ENCODE measurements at places on chromosomes 6 and 20.

DNA sequence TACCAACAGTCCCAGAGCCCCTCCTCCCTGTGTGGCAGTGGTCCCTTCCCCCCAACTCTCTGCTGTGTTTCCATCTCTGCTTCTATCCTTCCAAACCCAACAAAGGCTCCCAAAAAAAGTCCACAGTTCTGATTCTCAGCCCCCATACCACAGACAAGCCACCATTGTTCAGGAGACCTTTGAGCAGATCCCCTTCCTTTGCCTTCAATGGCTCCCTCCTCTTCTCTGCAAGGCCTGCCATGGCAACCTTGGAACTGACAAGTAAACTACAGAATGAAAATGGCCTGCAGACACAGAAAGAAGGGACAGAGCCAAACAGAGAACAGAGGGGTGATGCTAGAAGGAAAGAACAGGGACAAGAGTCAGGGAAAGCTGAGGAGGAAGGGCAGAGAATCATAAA lies 23.2 kb downstream of the OR2H2 start:
- DNase-seq, result no peak

- no peak for DNase-seq
These were observed 31.0 kb downstream of the GRM4 start for GRCh38 chr6:34114695-34115402.

DNA sequence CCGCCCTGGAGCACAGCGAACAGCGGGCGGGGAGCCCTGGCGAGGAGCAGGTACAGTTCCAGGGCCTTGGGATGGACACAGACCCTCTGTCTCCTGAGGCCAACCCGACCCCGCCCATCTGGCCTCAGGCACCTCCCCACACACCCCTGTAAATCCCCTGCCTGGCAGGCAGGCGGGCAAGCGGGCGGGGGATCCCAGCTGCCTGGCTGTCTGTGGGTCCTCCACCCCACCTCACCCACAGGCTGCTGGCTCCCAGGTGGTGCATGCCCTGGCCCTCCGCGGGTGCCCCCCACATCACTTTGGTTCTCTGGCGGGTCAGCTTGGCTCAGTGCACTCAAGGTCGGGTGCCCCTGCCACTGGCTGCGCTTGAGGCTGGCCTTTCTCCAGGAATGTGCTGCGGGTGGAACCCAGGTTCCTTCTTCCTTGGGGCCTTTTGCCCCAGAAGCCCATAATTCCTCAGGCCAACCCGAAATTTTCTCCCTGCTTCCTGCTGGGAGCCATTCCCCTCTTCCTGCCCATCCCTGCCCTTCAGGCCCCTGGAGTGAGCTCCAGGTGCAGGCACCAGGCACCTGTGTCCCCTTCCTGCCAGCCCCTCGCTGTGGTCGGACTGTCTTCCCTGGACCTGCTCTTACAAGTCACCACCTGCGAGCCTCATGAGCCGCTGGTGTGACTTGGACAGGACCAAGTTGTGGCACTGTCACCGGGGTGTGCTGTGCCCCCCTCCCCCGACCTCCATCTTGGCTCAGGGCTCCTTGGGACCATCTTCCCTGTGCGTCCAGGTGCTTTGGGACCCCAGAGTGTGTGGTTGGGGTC lies 5.3 kb upstream of the TNFRSF6B start:
- no peak for DNase-seq

GRCh38 chr20:45405571-45406259 lies 2.4 kb upstream of the DBNDD2 start:
- DNase-seq, result no peak

DNA sequence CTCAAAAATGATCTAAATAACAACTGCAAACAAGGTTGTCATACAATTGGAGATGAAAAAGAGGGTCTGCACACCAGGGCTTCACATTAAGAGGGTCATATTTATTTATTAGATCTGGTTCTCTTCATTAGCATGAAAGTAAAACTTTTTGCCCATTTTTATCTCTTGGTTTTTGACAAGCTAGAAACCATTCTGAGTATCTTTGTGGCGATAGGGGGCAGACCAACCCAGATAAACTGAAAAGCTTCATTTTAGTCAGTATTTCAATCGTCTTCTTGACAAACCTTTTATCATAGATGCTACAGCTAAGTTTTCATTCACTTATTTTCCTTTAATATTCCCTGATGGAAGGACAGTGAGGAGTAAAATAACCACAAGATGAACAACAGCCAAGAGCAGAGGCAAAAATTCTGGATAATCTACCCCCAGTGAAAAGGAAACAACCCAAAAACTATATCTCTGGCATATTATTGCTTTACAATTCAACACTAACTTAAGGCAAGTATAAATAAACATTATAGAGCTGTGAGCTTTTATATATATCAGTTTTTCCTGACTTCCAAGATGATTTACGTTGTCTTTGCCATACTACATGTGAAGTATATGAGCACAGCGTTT lies 45.2 kb downstream of the THEMIS start:
- DNase-seq, result peak; percentile 15

GRCh38 chr20:46040902-46041535 lies 12.0 kb downstream of the SLC12A5 start:
- DNase-seq, result peak; percentile 58
